ENCODE measurements at places on chromosomes 11 and 22.

GRCh38 chr22:19808873-19809478 is 45.7 kb downstream of the GNB1L start:
- no peak for DNase-seq

GRCh38 chr11:118338637-118339061 is 3.9 kb downstream of the CD3D start:
- no peak for DNase-seq

DNA sequence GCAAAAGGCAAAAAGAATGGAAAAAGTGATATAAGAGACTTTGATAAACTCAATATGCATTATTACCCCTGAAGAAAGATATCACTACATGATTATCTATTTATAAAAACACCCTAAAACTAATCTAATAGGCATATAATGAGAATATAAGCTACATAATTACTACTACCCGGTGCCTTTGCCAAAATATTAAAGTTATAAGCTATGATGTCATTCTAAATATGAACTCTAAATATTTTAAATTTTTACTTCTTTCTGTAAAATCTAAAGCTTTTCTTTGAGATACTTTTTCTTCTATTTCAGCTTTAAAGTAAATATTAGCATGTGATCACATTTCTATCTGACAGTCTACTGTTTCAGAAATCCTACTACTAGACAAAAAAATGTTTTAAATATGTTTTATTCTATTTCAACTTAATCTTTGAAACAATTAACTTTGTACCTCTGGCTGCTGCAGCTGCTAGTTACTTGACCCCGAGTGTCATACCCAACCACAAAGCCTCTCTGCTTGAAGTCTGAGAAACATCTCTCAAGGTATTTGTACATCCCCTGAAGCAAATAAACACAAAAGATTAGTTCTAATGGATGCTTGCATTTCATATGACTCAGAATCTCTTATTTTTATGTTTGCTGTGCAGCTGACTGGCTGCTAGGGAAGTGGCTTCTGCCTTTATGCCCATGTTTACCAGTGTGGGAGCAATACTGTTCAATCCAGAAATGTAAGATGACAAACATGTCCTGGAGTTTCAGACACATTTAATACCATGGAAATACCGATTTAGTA is 26.8 kb downstream of the PGM2L1 start:
- no peak for DNase-seq

GRCh38 chr11:134882141-134882540 is 470.1 kb upstream of the B3GAT1 start:
- DNase-seq, result no peak

DNA sequence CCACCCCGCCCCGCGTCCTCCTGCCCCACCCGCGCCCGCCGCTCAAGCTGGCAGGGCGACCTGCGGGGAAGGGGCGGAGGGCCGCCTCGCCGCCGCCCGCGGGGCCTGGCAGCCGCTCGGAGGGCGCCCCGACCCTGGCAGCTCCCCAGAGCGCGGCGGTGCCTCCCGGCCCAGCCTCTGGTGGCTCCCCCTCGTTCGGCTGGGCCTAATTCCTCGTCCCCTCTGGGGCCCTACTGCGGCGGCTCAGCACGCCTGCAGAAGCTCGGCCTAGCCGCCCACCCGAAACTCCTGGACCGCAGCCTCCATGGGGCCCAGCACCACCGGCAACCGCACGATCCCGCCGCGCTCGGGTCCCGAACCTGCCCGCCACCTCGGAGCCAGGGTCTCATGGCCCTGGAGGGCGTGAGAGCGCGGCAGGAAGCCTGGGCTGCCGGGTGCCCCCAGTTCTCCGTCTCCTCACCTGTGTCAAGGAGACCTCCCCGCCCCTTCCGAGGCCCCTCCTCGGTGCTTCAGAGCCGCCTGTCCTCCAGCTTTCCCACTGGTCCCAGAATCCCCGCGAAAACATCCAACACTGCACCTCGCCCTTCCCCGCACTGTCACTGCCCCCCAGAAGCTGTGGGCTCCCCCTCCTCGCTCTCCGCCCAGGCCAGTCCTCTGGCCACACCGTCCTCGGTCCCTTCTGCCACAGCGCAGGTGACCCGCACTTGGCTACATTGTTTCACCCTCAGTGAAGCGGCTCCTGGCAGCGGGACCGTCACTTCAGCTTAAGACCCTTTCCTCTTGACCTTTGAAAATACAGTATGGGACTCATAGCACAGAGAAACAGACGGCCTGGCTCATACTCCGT is 613 bp upstream of the GSC2 start:
- DNase-seq, result no peak

GRCh38 chr11:109075976-109076375 is 346.0 kb upstream of the C11orf87 start:
- no peak for DNase-seq

GRCh38 chr11:24747275-24748251 is 250.7 kb downstream of the LUZP2 start:
- DNase-seq, result no peak

- no peak for DNase-seq
These were observed 1.6 kb downstream of the GPHA2 start for GRCh38 chr11:64933935-64934681.

GRCh38 chr11:123129920-123130319 is 65.1 kb downstream of the CLMP start:
- DNase-seq, result no peak

DNA sequence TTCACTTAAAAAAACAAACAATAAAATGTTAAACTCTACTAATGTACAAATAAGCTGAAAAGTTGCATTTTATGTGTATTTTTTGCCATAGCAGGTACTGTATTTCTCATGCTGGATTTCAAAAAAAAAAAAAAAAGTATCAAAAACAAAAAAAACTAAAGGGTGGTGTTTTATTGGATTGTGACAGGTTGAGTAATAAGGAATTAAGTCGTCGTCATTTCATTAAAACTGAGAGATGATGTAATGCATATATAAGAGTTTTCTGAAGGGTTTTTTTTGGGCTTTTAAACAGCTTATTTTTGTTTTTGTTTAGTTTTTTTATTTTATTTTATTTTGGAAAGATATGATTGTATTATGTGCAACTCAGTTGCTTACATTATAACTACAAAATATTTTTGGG is 10.9 kb upstream of the ADSL start:
- DNase-seq, result no peak

DNA sequence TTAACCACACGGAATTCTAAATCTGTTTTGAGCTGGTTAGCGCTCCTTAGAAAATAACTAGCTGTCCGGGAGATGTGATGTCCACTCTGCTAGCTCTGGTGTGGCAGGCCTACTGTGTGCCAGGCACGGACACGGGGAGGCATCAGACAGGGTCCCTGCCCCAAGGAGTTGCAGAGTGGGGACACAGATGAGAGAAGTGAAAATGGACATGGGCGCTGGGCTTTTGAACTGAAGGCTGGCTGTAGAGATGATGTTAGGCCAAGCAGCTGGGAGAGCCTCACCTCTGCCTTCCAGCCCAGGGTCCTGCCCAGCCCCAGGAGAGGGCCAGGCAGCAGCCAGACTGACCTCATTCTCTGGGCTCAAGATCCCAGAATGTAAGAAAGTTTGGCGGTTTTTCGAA is 368.6 kb downstream of the CTTN start:
- no peak for DNase-seq

- DNase-seq, result no peak
These were observed 11.0 kb downstream of the DDB2 start for GRCh38 chr11:47225552-47226400.

GRCh38 chr11:78274739-78275138 is 86.0 kb downstream of the USP35 start:
- no peak for DNase-seq

DNA sequence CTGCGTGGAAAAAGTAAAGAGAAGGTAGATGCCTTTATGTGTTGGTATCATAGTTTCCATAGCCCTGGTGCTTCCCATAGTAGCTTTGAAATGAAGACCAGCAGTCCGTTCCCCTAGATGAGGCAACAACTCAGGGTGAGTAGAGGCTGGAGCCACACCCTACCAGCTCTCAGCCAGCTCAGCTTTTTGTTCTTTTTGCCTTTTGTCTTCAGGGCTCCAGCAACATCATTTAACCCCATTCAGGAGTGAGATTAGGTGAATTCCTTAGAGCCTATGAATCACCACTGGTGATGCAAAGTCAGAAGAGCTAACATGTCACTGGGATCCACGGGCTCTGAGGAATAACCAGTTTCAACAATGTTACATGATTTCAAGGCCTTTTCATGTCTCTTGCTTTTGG is 14.0 kb upstream of the SESN3 start:
- DNase-seq, result no peak

- DNase-seq, result peak; percentile 1
These were observed at the start of gene BARX2 for GRCh38 chr11:129375751-129376657. TSS of gene BARX2 (plus strand) at chr11:129375848. CDS start at chr11:129376036, 188 bp downstream.

GRCh38 chr11:1534682-1535081 is 37.4 kb downstream of the DUSP8 start:
- no peak for DNase-seq

DNA sequence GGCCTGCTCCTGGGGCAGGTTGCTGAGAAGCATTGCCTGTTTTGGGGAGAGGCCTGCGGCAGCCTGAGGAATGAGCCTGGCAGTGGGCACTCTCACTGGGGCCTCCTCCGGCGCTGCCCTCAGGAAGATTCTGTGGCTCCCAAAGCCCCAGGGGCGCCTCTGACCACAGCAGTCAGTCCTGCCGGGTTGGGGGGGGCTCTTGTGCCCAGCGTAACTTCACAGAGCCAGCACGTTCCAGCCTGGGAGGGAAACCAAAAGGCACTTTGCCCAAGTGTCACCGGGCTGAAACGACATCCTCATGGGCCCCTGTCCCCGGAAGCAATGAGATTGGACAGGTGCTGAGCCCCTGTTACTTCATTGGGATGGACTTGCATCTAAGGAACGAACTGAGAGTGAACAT is 4.3 kb upstream of the LRP5 start:
- no peak for DNase-seq

GRCh38 chr22:23282089-23282501 is 101.8 kb downstream of the BCR start:
- peak; percentile 64 for DNase-seq

DNA sequence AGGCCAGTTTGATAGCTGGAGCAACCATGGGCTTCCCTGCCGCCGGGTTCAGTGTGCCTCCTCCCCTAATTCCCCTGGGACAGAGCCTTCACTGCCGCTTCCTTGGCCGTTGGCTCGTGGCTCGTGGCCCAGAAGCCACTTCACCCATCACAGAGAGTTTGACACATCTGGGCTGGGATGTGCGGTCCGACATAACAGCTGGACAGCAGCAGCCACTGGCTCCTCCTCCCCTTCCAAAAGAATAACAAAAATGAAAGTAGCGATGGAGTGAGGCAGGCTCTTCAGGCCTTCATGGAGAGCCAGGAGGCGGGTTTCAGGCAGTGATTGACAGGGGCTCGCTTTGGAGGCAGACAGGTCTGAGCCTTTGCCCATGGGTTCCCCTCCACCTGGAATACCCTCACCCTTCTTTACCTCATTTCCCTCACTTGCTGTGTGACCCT is 8.2 kb downstream of the CREB3L1 start:
- no peak for DNase-seq

GRCh38 chr22:36741204-36741793 is 34.6 kb downstream of the IFT27 start:
- no peak for DNase-seq

- DNase-seq, result no peak
These were observed 86.3 kb downstream of the FCHSD2 start for GRCh38 chr11:73055655-73056354.

DNA sequence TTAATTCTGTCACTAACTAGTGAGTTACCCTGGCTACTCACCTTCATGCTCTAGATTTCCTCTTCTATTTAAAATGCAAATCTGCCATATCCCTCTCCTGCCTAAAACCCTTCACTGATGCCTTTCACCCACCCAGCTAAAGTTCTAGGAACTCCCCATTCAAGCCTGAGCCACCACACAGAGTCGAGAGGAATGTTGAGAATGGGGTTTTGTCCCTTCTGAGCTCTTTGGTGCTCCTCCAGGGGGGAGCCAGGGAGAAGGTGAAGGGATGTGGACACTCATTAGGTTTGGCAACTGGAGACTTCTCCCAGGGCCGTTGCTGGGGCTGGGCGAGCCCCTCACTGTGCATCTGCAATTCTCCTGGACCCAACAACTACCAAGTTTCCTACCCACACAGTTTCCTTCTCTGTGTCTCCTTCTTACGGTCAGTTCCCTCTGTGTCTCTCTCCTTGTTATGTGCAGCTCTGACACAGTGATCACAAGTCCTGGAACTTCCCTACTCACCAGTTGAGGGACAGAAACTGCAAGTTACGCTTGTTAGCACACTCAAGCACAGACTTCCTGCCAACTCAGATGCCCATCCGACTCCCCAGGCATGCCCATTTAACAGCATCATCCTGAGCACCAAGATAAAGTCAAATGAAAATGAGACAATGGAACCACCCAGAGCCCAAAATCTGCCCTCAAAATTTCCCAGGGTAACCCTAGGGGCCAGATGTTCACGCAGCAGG is 6.5 kb upstream of the IL10RA start:
- DNase-seq, result peak; percentile 25

- no peak for DNase-seq
These were observed 186.1 kb downstream of the DSCAML1 start for GRCh38 chr11:117610901-117611300.

- DNase-seq, result no peak
These were observed 4.6 kb downstream of the NLRP6 start for GRCh38 chr11:282630-283360.

DNA sequence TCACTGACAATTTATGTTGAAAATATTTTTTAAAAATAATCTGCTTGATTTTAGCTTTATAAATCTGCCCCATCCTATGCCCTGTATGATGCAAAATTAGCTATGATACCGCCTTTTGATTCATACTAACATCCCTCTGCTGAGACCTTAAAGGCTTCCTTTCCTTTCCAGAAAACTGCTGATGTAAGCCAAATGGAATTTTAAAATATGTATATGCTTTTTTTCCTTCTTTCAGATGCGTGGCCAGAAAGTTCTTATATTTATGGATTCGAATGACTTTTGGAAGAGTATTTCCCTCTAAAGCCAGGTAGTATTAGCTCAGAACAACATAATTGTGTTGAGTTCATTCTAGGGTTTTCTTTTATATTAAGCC is 34.5 kb downstream of the SFI1 start:
- no peak for DNase-seq

DNA sequence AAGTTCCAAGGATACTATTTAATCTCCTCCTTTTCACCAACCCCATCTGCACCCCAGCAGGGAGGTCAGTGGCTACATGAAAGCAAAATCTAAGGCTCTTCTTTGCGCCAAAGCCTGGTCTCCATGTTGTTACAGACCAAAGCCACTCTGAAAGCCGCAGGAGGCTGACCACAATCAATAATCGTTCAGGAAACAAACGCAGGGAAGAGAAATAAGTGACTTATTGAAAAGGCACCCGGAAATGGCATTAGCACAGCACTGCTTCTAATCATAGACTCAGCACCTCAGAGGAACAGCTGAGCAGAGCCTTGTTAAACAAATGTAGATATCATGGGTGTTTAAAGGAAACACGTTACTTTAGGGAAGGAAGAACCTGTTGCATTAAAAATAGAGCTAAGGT is 183.9 kb downstream of the KIRREL3 start:
- no peak for DNase-seq

DNA sequence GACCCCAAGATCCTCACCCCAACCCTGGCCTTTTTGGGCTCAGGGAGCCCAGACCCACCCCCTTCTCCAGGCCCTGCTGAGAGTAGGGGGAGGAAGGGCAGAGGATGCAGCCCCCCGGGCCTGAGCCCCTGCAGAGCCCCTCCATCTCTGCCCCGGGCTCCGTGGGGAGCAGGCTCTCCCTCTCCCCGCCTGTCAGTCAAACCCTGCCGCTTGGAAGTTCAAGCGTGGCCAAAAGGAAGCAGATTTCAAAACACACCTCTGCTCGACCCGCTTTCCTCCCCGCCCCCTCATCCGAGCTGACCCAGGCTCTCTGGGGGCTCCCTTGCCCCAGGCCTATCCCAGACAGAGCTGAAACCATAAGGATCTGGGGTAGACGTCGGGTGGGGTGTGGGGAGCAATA is 39.0 kb upstream of the CD82 start:
- DNase-seq, result no peak

Data from hippocampal formation (tissue), 2 donors.